ENCODE measurements at places on chromosomes 5 and 9.

GRCh38 chr9:128818839-128819715, 777 bp downstream of the ENDOG start:
- DNase-seq = peak; percentile 65

GRCh38 chr5:123120197-123120596, 31.2 kb downstream of the PRDM6 start:
- no peak for DNase-seq

DNA sequence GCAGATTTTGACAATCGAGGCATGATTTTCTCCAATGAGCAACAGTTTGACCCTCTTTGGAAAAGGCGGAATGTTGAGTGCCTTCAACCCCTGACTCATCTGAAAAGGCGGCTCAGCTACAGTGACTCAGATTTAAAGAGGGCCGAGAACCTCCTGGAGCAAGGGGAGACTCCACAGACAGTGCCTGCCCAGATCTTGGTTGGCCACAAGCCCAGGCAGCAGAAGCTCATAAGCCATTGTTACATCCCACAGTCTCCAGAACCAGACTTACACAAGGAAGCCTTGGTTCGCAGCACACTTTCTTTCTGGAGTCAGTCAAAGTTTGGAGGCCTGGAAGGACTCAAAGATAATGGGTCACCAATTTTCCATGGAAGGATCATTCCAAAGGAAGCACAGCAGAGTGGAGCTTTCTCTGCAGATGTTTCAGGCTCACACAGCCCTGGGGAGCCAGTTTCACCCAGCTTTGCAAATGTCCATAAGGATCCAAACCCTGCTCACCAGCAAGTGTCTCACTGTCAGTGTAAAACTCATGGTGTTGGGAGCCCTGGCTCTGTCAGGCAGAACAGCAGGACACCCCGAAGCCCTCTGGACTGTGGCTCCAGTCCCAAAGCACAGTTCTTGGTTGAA, 13.6 kb downstream of the PTPDC1 start:
- no peak for DNase-seq

DNA sequence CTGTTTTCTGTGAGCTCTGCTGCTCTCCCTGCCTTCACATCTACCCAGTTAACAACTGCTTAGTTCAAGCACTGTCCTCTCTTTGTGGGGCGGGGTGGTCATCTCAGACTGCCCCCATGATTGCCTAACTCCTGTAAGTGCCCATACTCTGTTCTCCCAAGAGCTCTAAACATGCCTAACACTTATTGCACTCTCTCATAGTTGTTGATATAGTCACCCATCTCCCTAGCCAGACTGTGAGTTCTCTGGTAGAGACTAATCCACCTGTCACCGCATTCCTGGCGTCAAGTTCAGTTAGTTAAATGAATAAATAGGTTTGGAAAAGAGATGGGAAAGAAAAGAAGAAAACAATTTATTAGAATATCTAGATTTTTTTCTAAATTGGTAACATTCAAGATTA, 18.3 kb upstream of the MUSK start:
- DNase-seq = no peak

DNA sequence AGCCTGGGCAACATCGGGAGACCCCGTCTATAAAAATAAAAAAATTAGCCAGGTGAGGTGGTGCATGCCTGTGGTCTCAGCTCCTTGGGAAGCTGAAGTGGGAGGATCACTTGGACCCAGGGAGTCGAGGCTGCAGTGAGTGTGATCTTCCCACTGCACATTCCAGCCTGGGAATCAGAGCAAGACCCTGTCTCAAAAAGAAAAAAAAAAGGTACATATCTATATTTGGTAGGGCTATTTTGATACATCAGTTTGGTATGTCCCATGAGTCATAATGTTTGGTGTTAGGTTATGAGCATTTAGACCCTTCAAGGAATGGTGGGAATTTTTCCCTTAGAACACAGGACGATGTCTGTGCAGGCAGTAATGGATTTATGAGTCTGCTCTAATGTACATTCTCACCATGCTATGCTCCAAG, 55.3 kb upstream of the POU4F3 start:
- peak; percentile 34 for DNase-seq

DNA sequence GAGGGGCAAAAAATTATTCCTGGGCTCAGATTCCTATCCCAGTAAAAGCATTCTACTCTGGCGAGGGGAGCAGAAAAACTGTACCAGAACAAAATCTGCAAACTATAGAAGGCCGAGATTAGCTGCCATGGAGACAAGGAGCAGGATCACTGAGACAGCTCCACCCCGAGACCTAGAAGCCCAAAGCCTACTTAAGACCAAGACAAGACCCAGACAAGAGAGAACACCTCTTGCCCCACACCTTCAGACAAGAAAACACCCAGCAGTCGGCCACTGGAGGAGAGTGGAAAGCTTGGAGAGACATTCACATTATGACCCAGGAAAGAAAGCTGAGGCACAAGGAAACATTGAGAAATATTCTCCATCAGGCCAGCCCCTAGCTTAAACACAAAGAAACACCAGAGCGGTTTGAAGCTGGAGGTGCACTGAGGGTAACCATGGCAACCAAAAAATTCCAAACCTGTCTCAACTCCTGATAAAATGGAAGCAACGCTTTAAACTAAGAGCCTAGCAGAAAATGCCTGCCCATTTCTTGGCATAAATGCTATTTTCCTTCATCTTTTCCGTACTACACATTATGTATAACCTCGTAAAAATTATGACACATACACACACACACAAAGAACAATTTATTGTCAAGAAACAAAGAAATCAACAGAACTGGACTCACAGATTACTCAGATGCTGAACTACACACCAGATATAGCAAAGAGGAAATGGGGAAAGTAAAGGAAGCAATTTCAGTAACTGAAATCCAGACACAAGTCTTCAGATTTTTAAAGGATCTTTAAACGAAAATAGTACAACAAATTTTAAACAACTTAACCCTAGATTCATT, 53.8 kb upstream of the FTMT start:
- no peak for DNase-seq

DNA sequence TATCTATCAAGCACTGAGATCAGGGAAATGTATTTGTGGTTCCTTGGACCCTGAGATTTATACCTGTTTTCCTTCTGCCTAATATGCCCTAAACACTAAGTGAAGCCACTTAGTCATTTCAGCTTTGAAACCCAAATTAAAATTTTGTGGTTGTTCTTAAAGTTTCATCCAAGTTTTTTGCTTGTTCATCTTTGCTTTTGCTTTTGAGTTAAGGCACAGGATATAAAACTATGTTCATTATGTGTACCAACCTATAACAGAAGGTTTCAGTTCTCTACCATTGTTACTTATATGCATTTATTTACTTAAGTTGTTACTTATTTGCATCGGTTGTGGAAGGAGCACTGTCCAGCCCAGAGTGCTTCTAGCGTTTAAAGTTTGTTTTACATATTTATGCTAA, 382.3 kb downstream of the PTPRD start:
- no peak for DNase-seq

GRCh38 chr9:88044200-88044599, 69.9 kb upstream of the CDK20 start:
- no peak for DNase-seq

- no peak for DNase-seq
Measured at GRCh38 chr9:22045423-22045822, 36.3 kb upstream of the CDKN2B start.

- no peak for DNase-seq
Measured at GRCh38 chr5:141529002-141529401, 40.1 kb downstream of the PCDHGC5 start.

- DNase-seq = no peak
Measured at GRCh38 chr5:15737036-15737821, 237.2 kb downstream of the FBXL7 start.

DNA sequence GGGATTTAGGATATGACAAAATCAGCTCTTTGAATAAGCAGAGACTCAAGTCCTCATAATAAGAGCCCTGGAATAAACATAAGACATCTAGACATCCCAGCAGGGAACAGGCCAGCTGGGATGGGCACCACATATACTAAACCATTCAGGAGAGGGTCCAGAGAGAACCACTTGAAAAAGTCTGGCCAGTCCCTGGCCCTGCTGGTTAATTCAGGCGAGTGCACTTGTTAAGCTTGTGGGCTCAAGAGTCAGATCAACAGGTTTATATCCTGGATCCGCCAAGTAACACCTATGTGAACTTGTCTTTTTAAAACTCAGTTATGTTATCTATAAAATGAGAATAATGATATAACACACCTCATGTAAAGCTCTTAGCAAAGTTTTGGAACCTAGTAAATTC, 63.3 kb downstream of the CAVIN4 start:
- no peak for DNase-seq

- no peak for DNase-seq
Measured at GRCh38 chr5:179699616-179700237, 960 bp downstream of the CANX start.

DNA sequence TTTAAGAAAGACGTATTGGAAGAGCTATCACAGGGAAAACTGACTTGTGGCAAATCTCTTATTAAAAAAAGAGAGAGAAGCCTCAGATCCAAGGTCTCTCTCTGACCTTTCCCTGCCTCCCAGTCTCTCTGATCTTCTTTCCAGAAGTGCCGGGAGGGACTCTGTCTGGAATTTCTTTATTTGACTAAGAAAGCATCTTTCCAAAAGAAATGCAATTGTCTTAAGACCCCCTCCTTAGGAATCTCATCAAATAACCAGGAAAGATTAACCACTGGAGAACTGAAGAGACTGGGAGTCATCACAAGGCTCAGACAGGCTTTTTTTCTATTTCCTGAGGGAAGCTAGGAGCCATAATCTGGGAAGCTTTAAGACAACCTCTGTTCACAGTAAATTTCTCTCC, 4.6 kb downstream of the C1QTNF3 start:
- DNase-seq = no peak

DNA sequence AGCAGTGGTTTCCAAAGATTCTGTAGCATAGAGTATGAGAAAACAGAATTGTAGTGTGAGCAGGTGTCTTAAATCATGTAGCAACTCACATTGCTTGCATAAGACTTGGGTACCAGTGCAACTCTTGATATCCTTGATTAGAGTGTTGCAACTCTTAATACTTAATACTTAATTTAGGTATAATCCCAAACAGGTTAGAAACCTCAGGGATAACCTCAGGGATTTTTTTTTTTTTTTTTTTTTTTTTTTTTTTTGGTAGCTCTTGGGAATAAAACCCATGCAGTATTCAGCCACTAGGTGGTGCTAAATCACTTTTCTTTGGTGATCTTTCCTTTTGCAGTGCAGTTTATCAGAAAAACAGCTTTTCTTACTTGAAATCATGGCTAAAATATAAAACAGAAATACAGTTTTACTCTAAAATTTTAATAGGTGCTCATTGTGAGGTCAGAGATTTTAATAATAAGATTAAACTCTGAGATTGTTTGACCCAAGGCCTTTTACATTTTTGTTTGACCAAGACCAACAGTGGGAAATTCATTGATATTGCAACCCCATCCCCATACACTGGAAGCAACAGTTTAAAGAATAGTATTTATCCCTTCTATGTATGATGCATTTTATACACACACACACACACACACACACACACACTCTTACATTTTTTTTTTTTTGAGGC, 55.3 kb downstream of the ERAP1 start:
- peak; percentile 14 for DNase-seq

- DNase-seq = no peak
Measured at GRCh38 chr9:91320299-91320698, 41.4 kb downstream of the AUH start.

- DNase-seq = no peak
Measured at GRCh38 chr5:179836225-179837019, 15.7 kb downstream of the SQSTM1 start.

DNA sequence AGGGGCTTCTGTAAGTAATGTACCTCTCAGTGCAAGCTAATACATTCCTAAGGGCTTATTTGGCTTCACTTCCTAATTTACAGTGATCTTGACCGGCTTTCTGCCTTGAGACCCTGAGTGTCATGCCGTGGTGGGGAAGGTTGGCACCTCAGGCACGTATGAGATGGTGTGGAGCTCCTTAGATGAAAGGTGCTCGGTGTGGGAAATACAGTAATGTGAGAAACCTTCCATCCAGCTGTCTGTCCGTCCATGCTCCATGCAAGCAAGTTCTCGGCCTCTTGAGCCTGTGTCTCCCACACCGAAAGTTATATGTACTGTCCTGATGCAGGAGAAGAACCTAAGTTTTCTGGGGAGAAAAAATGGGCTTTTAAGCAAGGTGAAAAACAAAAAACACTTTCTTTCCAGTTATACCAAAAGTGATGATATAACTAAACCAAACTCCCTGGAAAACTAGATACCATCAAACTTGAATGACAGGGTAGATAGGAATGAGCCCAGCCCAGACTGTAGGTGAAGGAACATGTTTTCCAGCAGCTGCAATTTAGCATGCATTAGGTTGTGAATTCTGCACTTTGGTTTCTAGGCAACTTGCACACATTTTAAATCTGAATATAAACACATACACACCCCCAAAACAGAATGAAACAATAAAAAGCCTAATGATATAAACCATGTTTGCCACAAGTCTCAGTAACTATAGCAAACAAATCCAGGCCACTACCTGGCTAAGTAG, 279.6 kb downstream of the FANCC start:
- no peak for DNase-seq

DNA sequence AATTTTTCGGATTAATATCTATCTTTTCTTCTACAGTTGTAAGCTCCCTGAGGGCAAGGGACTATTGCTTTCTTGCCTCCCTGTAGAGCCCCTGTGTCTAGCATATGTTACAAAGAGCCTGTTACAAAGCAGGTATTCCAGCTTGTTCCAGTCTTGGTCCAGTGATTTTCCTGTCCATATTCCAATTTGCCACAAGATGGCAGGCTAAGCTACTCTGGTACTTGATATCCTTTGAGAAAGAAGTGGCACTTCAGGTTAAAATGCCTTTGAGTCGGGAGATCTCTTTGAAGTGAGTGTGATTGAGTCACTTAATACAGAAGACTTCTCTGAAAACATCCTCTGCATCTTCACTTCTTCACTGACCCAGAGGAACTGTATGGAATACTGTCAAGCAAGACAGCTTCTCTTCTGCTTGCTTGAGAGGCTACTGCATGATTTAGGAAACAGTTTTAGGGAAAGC, 24.5 kb downstream of the CAVIN4 start:
- DNase-seq = peak; percentile 29

DNA sequence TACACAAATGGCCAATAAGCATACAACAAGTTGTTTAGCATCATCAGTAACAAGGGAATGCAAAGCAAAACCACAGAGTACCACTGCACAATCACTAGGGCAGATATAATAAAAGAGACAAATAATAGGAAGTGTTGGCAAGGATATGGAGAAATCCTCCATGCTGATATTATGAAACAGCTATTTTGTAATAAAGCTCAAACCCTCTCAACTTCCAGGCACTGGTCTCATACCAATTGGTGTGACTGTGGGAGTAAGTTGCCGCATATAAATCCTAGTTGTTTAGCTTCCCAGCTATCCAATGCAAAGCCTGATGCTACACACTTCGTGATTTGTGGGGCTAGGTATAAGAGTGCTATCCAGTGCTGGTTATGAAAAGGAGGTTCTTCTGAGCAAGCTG, 88.6 kb downstream of the SMIM23 start:
- DNase-seq = no peak

DNA sequence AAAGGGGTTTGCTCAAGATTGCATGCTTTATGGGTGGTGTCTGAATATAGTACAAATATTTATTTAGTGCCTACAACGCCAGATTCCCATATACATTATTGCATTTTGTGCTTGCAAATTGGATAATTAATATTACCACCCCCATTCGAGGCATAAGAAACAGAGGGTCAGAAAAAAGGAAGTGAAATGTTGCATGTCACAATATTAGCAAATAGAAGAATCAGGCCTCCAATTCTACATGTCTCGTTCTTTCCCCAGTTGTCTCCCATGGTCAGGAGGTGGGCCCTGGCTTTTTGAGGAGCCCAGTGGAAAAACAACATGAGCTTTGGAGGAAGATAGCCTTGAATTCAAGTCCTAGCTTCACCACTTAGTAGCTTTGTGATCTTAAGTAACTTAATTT, 98.1 kb upstream of the CCDC112 start:
- no peak for DNase-seq
